CD4-positive, alpha-beta memory T cell (primary cell): ENCODE measurements at places on chromosomes 4 and X. TPM values are rescaled to one million over a fixed set of nuclear protein-coding genes. Genes with fewer than 3 reads are reported as not detected.

DNA sequence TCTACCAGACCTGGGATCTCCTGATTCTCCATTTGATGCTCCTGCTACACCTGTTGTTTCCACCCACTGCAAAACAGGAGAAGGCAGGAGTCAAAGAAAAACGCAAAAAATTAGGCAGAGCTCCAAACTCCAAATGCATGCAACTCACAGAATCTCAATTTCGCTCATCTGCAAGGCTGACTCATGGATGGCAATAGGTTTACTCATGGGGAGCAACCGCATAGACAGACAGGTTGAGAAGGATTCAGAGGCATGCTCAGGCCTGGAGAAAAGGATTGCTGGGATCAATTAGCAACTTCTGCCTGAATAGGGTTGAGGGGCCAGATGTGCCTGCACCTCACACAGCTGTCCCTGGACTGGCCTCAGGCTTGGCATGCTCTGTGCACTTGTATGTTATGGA, 231.0 kb downstream of the LDB2 start:
- DNase-seq: no peak

GRCh38 chr4:3345384-3345783, 52.6 kb downstream of the RGS12 start:
- DNase-seq: no peak

DNA sequence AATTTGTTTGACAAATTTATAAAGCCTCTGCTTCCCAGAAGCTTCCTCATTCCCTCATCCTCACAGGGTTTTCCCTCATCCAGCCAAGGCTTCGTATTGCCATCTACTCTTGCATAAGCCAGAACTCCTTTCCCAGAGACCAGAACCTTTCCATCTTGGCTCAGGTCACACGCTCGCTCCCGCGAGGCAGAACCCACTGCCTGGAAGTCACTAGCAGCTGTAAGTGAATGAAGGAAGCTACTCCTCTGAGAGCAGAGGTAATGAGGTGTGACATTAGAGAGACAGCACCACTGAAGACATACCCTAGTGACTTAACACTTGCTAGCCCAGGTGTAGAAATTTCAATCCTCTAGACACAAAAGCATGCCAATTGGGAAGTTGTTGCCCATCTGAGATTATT, 52.5 kb downstream of the LHFPL1 start:
- no peak for DNase-seq

DNA sequence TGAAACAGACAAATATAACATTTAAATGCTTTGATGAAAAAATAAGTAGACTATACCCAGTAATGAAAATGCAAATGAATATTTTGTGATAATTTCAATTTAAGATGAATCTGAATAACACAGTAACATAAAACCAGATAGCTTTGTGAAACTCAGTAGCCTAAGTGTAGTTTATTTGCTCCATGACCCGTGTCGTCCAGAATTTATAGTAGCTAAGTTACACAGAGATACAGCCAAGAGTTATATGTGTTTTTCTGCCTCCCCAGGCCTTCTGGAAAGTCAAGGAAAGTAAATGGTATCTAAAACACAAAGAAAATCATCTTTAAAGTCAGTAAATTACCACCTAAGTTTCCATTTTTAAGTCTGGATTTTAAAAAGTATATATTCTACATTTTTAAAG, 26.7 kb downstream of the HPGD start:
- no peak for DNase-seq

DNA sequence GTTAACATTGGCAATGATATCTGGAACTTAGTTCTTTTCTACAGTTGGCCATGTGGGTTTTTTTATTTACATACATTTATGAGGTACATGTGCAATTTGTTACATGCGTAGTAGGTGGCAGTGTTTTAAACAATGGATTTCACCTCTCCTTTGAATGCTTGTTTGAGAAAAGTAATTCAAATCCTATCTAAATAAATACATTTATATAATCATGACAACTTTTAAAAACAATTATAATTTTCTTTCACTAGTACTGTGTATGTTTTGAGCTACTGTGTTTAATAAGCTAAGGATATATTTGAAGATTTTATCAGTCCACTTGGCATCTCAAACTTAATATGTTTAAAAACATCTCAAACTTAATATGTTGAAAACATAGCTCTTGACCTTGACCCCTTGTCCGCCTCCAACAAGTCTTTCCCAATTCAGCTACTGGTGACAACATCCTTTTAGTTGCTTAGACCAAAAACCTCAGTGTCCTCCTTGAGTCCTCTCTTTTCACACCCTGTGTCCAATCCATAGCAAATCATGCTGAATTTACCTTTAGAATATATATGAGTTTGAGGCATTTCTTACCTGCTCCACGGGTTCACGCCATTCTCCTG, 14.5 kb downstream of the GUCY1B1 start:
- DNase-seq: no peak

GRCh38 chrX:10482261-10482660, 138.1 kb downstream of the MID1 start:
- DNase-seq: no peak

GRCh38 chr4:30763321-30763727, 43.2 kb downstream of the PCDH7 start:
- no peak for DNase-seq

DNA sequence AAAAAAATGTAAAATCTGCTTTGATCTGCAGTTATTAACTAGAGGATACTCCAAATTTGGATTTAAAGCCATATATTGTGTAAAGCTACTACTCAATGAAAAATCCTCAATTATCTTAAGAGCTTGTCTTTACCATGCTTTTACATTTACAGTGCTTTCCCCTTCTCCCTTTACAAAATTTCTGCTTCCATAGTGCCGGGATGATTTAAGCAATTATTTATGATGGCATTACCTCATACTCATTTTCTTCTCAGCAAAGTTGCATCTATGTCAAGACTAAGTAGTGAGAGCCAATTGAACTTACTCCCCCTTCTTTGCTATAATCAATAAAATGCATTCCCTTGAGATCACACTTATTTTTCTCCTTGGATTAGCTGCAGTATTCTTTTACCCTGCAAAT, 505.4 kb upstream of the AGA start:
- no peak for DNase-seq

DNA sequence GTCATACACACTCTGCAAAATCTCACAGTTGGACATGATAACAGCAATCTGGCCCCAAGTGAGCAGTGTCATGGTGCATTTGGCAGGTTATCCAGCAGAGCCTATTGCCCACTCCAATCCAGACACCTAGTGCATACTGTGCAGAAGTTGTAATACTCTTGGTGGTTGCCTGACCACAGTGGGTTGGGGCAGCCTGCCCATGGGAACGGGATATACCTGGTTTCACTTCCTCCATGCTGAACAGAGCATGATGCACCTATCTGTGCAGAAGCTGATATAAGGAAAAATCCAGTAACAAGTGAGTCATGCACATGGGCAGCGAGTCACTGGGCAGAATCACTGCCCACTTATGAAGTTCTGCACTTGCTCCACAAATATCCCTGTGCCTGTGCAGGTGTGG, 105.3 kb upstream of the IGSF1 start:
- DNase-seq: no peak

- no peak for DNase-seq
Observed at GRCh38 chr4:185093603-185094002, 49.5 kb upstream of the SLC25A4 start.

DNA sequence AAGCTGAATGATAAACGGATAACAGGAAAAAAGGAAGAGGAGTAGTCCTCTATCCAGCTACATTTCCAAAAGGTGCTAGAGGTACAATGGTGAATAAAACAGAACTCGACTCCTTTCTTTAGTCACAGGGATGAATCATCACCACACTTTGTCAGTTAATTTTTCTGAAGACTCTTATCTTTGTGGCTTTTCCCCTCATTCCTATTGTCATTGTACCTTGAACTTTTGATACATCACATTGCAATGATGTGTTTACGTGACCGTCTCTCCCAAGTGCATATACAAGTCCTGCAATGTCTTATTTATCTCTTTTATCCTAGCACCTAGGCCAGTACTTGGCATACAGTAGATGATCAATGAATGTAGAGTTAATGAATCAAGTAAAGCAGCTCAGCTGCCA, 134.7 kb downstream of the LHFPL1 start:
- no peak for DNase-seq

DNA sequence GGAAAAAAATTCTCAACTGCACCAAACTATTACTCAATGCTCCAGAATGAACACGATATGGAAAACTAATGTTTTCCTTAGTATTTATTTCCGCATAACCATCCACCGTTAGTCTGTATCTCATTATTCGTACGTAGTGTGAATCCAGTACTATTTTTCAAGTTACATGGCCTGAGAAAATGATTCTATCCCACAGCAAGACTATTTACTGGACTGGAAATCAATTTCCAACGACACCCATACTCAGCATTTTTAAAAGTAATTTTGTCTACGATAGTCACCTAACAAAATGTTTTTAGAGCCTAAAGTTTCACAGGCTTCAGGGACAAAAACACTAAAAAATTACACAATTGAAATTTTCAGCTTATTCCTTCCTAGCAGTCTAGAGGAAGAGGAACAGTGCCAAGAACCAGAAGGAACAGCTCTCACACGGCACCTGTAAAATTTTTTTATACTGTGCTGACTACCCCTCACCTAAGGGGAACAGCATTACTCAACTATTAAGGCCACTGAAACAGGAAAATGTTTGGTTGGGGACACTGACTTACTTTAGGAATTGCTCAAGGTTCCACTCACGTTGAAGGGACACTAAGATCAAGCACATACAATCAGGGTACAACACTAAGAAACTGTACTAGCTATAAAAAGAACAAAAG, 9.6 kb downstream of the UBE2D3 start:
- DNase-seq: no peak

GRCh38 chr4:66972087-66972486, 573.2 kb downstream of the CENPC start:
- no peak for DNase-seq

GRCh38 chrX:155086202-155086840, 15.0 kb downstream of the BRCC3 start:
- peak; percentile 30 for DNase-seq

DNA sequence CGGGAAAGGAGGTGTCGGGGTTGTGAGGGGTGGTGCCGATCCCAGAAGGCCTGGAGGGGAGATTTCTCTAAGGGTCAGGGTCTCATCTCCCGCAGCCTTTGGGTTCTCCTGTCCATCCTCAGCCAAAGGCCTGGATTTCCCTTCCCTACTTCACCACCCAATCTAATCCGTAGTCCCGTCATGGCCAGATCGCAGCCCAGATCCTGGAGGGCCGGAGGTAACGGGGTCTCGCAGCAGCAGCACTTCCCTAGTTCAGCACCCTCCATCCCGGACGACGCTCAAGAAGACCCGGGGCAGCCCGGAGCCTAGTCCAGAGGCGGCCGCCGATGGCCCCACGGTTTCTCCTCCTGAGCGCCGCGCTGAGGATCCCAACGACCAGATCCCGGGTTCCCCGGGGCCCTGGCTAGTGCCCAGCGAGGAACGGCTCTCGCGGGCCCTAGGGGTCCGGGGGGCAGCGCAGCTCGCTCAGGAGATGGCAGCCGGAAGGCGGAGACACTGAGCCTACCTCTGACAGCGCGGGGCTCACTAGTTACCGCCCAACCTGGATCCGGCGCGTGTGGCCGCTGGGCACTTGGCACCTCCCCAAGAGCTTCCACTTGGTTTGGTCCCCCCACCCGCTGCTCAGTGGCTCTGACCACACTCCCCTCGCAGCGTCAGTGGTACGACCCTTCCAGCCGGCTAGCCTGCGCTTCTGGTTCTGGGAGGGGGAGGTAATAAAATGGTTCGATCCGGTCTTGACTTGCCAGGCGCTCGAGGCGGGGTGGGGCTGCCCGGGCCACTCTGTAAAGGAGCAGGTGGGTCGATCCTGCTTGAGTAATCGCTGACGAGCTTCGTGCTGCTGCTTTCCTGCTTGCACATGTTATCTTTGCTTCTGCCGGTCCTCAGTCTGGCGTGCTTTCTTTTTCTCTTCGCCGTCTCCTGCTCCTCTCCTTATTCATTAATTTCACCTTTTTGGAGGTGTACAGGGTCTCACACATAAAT, 3.6 kb downstream of the MAGIX start:
- DNase-seq: peak; percentile 91

The CXCL11 gene
- total RNA-seq: not detected

The MAGEA10 gene
- not detected for total RNA-seq

The LYAR gene
- 79.8 TPM for total RNA-seq

The BTK gene
- total RNA-seq: 1.6 TPM
